Lung microvascular endothelial cell (primary cell): ENCODE measurements at places on chromosomes 2 and 18.

DNA sequence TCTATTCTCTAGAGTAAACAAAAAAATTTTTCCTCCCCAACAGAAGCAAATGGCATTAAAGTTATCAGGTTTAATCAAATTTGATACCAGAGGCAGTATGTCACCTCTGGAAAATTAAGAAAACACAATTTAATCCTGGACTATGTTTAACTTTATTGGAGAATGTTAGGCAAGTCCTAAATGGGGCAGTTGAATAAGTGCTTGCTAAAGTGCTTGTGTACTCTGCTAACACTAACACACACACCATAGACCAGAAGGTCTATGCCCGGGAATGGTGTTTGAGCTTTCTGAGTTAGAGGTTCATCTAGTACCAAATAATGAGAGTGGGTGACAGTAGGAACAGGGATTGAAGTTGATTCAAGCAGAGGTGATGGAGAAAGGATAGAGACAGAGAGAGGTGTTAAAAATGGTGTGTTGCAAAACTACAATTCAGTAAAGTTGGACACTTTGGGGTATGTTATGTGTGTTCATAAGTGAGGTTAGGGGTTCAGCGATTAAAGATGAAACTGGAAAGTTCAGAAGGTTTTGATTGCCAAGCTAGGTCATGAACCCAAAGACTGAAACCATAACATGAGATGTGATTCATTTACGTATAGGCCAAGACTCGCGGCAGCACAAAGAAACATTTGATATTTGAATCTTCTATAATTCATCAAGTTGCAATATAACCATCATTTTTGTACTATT lies 40.5 kb upstream of the PEX13 start:
- no peak for DNase-seq

DNA sequence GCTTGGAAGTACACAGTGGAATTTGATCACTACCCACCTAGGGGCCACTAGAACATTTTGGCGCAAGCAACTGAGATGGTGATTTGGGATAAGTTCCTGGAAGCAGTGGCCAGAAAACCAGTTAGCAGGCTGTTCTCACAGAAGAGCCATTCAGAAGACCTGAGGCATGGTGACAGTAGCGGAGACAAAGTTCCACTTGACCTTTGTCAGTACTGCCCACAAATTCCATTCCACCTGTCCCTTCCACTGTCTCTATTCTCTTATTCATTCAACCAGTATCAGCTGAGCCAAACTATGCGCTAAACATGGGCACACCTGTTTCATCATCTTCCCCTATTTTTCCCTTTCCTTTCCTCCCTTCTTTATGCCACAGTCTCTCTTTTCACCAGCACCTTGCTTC lies 59.2 kb upstream of the PPP1CB start:
- DNase-seq: no peak

DNA sequence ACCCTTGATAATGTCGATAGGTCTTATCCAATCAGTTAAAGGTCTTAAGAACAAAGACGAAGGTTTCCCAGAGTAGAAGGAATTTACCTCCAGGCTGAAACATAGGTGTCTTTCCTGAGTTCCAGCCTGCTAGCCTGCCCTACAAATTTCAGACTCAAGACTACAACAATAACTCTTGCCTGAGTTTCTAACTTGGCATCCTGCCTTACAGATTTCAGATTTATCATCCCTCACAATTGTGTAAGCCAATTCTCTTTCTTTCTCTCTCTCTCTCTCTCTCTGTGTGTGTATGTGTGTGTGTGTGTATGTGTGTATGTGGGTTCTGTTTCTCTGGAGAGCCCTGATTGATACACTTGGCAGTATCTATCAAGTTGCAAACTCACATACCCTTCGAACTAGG lies 37.2 kb upstream of the B4GALT6 start:
- no peak for DNase-seq

GRCh38 chr2:16660556-16660955 lies 5.1 kb downstream of the CYRIA start:
- no peak for DNase-seq

GRCh38 chr2:239394346-239394945 lies 6.4 kb downstream of the HDAC4 start:
- no peak for DNase-seq

- DNase-seq: no peak
Observed at GRCh38 chr2:197894751-197895274, 90.4 kb downstream of the PLCL1 start.

DNA sequence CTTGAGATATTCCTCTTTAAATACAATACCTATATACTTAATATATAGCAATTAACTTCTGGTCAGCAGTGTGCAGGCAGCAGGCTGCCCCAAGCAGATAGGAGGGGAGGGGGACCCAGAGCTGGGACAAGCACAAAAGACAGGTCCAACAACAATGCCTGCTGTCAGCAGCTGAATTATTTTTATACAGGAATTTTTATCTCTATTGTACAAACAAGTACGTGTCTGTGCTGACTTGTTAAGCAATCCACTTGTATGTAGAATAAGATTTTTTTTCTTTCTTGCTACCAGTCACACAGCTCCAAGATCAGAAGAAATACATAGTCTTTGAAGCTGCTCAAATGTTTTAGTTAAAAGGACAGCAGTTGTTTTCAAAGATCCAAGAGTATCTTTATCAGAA lies 16.7 kb downstream of the BCL11A start:
- DNase-seq: no peak

- peak; percentile 68 for DNase-seq
Observed at GRCh38 chr18:48902856-48903601, 47.7 kb downstream of the SMAD7 start.

- no peak for DNase-seq
Observed at GRCh38 chr18:58761241-58761969, 90.1 kb downstream of the MALT1 start.

DNA sequence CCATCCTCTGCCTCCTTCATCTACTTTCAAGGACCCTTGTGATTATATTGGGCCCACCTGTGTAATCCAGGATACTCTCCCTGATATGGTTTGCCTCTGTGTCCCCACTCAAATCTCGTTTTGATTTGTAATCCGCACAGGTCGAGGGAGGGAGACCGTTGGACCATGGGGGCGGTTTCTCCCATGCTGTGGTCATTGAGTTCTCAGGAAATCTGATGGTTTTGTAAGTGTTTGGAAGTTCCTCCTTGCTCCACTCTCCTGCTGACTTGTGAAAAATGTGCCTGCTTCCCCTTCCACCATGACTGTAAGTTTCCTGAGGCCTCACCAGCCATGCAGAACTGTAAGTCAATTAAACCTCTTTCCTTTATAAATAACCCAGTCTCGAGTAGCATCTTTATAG lies 42.0 kb upstream of the EML6 start:
- no peak for DNase-seq

- peak; percentile 37 for DNase-seq
Observed at GRCh38 chr18:11387880-11388279, 221.5 kb upstream of the SLC35G4 start.

- DNase-seq: peak; percentile 17
Observed at GRCh38 chr18:62438018-62438329, 84.9 kb upstream of the ZCCHC2 start.

GRCh38 chr2:88651646-88652045 lies 24.4 kb upstream of the EIF2AK3 start:
- no peak for DNase-seq

DNA sequence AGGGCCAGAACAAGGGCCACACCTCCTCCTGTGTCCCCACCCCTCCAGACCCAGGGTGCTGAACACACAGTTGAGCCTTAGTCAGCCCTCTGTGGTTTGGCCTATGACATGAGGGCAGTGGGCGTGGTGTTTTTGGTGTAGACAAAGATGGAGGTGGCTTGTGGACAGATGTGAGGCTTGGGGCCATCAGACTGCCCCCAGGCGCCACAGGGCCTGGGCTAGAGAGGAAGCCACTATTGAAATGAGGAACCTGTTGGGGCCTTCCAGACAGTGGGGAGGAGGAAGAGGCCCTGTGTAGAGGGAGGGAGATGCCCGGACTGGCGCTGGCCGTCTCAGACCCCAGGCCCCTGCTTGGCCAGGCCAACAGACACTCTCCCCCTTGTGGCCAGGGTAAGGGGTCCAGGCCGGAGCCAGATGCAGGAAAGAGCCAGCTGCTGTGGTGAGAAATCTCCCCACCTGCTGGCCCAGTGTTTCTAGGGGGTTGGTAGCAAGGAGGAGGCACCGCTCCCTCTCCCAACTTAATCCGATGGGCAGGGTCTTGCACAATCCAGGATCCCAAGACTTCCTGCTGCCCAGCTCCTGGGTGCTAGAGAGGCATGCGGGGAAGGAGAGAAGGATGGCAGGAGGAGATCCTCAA lies 53.8 kb downstream of the SMAD7 start:
- peak; percentile 31 for DNase-seq

DNA sequence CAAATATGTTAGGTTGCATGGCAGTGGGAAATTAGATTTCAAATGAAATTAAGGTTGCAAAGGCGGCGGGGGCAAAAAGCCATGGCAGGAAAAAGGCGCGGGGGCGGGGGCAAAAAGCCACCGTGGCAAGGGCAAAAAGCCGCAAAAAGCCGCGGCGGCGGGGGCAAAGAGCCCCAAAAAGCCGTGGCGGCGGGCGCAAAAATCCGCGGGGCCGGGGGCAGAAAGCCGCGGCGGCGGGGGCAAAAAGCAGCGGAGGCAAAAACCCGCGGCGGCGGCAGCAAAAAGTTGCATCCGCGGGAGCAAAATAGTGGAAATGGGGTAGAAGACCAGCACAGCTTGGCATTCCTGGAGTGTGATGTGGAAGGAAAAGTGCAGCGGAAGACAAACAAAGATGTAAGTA lies 417.1 kb downstream of the ANKRD30B start:
- no peak for DNase-seq

DNA sequence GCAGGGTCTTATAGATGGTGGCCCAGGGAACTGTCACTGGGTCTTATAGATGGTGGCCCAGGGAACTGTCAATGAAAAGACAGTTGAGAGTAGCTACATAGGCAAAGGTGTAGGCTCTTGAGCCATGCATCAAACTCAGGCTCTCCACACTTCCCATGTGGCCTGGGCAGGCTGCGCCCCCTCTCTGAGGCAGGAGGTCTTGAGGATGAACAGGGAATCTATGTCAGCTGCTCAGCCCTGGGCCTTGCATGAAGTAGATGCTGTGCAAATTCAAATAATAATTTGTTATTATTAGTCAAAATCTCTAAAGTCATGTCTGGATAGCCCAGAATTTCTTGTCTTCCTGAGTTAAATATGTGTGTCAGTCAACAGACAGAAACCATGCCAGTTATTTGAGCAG lies 26.7 kb downstream of the STK25 start:
- DNase-seq: no peak

GRCh38 chr2:166614503-166614902 lies 120.5 kb upstream of the SCN7A start:
- DNase-seq: no peak

- no peak for DNase-seq
Observed at GRCh38 chr18:11002796-11003195, 146.6 kb downstream of the PIEZO2 start.

- no peak for DNase-seq
Observed at GRCh38 chr18:36073676-36074075, 6.3 kb upstream of the RPRD1A start.

DNA sequence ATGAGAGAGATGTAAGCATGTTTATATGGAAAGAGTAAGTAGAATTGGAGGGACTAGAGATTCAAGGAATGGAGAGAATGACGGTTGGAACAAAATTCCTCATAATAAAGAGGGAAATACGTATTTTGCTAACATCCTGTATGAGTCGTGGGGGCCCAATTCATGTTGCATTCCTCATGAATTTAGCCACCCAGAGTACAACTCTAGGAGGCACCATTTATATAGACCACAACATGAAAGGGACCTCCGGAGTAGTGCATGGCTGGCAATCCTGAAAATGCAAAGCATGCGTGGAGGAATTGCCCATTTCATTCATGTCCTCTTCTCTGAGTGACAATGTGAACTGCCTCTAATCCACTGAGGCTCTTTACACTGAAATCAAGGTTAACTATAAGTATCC lies 168.2 kb downstream of the ZEB2 start:
- DNase-seq: peak; percentile 29

DNA sequence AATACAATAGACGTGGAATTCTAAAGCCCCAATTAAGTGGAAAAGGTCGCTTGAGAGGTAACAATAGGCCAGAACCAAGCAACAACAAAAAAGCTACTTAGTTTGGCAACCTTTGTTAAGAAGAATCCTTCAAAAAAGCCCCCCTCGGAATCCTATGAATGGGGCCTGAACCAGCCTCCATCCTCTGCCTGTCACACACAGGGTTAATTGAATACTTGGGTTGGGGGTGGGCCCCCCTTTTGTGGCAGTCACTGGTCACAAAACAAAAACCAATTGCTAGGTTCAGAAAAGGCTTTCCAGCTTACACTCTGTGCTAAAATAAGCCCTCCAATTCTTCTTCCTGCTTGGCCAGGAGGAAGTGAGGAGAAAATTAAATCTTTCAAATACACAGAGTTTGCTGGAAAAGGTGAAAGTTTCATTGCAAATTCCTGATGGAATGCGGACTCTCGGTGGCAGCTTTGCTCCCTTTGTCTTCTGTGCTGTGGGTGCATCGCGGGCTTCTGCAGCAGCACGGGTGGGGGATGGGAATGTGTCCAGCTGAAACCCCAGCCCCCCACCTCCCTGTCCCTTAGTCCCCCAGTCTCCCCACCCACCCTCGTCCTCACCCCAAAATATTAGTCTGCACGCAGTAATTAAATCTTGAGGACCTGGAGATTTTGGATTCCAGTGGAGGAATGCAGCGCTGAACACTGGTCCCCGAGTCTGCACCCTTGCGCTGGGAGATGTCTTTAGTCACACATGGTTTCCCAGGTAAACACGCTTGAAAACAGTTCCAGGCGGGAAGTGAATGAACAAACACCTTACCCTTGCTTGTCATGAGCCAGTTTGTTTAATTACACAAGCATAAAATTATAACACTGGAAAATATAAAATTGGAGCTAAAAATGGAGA lies 254.3 kb downstream of the SOX11 start:
- DNase-seq: no peak

DNA sequence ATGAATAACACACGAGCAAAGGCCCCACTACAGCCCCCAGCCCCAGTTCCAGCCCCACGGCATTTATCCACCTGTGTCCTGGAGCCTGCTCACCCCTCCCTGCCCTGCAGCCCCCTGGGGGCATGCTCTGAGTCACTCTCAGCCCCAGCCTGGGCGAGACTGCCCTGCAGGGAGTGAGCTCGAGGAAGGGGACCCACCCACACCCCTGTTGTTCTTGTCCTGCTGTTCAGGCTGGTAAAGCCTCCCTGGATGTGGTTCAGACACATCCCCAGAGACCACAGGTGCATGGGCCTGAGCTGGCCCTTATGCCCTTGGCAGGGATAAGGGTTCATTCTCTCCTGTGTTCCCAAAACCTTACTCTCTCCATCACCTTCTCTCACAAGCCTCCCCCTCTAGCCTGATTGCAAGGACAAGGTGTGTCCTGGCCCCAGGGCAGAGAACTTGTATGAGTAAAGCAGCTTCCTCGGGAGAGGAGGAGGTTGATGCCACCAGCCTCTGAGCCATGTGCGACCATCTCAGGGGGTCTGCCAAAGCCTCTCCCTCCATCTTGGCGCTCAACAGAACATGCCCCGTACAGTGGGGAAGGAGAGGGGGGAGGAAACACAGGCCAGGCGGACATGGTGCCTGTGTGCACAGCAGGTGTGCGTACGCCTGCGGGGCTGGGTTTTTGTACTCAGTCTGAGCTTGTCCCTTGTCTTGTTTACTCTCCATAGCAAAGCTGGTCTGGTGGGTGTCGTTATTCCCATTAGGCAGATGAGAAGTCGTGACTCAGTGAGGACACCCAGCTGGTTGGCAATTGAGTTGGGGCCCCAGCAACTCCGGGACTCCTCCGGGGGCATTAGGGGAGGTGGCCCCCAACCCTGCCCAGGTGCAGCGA lies 64.4 kb downstream of the CIB4 start:
- no peak for DNase-seq

- no peak for DNase-seq
Observed at GRCh38 chr2:44524347-44524926, 162.7 kb downstream of the CAMKMT start.
